ENCODE measurements at places on chromosomes 11 and 22.

- peak; percentile 53 for DNase-seq
Observed at GRCh38 chr11:1226986-1227550, 4.2 kb downstream of the MUC5B start.

DNA sequence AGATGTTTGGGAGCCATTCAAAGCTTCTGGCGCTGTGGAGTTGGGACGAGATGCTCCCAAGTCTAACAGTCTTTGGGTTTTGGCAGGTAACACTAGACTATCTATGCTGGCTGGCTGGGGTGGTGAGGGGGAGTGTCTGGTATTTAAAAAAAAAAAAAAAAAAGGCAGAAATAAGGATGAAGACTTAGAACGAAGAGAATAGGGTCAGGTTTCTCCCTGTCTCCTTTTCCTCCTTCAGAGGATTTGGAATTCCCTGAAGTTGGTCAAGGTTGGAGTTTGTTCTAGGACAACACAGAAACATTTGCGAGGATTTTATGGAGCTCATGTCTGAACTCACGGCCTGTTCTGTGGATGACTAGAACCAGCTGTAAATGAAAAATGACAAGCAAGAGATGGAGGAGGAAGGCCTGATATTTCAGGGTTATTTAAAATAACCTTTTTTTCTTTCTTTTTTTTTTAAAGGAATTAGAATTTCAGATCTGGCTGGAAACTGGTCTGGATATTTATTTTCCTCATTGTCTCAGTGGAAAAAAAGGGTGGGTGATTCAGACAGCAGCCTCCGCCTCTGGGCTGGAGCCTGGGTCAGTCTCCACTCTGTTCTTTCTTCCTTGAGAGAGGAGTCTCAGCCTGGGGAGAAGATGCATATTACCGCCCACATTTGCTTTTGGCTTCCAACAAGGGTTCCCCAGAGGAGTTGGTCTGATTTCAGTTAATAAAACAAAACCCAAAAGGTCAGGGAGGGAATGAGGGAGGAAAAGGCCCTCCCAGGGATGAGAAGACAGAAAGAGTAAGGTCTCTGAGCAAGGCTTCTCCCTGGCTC is 80.1 kb downstream of the USP35 start:
- peak; percentile 78 for DNase-seq

GRCh38 chr11:115168229-115168671 is 336.0 kb downstream of the CADM1 start:
- DNase-seq, result no peak

- no peak for DNase-seq
Observed at GRCh38 chr11:91011503-91011902, 788.7 kb upstream of the CHORDC1 start.
